ENCODE measurements at places on chromosomes 4 and X.

DNA sequence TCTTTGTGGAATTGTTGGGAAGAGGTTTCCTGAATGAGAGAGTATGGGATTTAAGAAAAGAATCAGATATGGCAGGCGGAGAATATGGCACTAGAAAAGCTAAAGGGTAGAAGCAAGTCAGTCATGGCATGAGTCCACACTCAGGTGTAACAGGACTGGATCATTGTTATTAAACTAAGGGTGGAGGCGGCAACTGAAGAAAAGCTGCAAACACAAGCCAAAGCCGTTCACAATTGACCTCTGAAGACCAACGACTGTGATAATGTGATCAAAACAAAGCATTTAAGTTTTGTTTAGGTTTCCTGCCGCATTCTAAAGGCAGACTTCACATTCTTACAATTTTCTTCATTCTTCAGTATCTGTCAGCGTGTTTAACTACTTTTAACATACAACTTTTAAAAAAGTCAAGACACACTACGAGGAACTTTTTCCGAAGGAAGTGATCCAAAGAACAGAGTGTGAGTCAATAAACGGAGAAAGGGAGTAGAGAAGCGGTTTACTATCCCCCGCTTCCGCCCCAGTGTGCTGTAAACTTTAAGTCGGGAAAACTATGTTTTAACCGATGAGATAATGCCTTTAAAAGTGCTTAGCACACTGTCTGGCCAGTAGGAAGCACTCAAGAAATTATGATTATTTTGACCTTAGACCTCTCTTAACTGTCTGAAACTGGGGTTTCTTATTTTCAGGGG is 909 bp upstream of the SLAIN2 start:
- DNase-seq = no peak

DNA sequence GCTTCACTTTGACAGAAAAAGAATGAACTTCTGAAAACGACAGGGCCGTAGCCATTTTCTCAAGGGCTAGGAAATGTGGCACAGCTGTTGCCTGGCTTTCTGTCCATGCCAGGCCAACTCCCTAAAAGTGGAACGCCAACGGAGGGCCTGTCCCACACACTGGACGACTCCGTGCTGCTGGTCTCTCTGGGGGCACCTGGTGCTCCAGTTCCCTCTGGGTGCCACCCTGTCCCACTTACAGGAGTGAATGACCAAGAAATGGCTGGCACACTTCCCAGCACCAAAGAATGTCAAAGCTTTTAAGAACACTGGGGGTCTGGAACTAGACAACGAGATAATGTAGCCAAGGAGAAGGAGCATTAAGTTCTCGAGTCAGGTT is 40.9 kb downstream of the GATB start:
- no peak for DNase-seq

- DNase-seq = no peak
Observed at GRCh38 chrX:66162331-66162822, 1.7 kb upstream of the HEPH start.

- DNase-seq = peak; percentile 17
Observed at GRCh38 chrX:69165087-69165651, at the start of gene PJA1. TSS of gene PJA1 (minus strand) at chrX:69165453. CDS start at chrX:69163073, 2,380 bp downstream.

GRCh38 chr4:78971326-78971725 is 32.1 kb upstream of the PAQR3 start:
- DNase-seq = no peak

DNA sequence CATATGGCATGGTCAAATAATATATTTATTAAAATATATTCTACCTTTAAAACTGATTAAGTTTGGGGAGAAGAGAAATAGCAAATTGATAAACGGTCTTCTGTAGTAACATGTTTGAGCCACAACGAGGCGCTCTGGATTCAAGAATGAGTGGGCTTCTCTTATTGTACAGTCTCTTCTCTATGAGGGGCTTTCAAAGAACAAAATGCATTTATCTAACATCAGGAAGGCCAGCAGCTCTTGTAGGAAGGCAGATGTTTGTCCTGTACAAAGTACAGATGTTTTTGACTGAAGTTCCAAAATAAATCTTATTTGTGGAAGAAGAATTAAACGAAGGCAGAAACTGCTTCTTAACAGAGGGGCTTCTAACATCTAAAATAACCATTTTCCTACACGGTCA is 153.6 kb downstream of the RASL11B start:
- no peak for DNase-seq

GRCh38 chr4:188971125-188971524 is 831.9 kb downstream of the TRIML1 start:
- DNase-seq = no peak

DNA sequence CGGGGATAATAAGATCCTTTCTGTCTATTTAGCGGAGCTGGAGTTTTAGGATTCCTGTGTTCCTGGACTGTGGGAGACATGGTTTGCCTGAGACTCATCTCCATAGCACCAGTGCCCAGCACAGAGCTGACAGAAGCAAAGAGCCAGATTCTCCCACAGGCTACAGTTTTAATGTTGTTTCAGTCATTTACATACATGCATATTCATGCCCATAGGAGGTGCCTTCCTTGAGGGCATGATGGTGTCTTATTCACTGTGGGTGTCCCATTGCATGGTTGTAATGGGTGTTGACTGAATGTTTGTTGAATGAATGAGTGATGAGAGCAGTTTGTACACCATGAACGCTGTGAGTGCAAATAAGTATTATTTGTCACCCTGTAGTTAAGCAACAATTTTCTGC is 260.6 kb downstream of the EVC2 start:
- DNase-seq = no peak

DNA sequence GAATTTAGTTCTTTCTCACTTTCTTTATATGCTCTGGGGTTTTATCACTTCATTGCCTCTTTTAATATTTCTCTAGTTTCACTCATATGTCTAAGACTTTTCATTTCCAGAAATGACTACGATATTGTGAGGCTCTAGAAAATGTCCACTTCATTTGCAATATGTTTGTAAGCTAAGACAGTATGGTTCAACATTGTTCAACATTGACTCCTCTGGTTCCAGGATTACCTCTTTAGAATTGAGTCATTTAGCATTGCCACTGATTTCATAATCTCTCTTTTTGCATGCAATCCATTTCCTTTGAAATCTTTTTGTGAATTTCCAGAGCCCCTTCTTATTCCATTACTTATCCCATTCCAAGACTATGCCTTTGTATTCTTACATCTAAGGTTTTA is 32.3 kb downstream of the BBS12 start:
- no peak for DNase-seq

DNA sequence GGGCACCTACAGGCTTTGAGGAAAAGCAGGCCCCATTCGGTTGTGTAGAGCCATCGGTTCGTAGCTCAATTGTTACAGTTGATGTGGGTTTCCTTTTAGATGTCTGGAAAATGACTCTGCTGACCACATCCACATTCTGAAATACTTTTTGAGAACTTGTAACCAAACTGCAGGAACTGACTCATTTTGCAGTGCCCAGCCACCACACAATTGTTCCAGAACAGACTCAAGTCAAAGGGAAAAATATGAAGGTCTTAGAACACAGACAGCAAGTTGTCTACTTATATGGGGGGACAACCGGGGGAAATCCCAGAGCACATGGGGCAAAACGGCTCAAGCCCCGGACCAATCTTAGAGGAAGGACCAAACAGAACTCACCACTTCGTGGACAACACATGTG is 557.6 kb upstream of the DIPK2B start:
- no peak for DNase-seq

- DNase-seq = no peak
Observed at GRCh38 chr4:160928482-160928881, 1235.3 kb downstream of the FSTL5 start.

DNA sequence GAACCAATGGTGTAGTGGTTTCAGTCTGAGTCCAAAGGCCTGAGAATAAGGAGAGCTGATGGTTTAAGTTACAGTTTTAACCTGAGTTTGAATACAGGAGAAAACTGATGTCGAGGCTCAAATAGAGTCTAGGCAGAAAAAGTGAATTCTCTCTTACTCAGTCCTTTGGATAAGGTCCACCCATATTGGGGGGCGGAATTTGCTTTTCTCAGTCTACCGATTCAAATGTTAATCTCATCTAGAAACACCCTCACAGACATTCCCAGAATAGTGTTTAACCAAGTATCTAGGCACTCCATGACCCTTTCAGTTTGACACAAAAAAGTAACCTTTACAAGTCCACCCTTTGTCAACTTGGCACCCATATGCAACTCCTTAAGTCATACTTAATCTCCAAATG is 216.0 kb downstream of the GRID2 start:
- DNase-seq = no peak

Data from activated T-helper 1 cell treated with anti-CD3 and anti-CD28 coated beads, Interleukin-2, amount 50 U/mL, for 16 hours (primary cell).